ENCODE measurements at places on chromosomes 6 and 20. TPM values are rescaled to one million over a fixed set of nuclear protein-coding genes. Genes with fewer than 3 reads are reported as not detected.

The SAPCD1 gene
- not detected for total RNA-seq

The CNR1 gene
- total RNA-seq = 4.4 TPM

The SYNGAP1 gene
- total RNA-seq = 7.4 TPM

The MAFB gene
- total RNA-seq = 1.5 TPM

The CGAS gene
- 10.0 TPM for total RNA-seq

The HS3ST5 gene
- total RNA-seq = not detected

The BPIFB1 gene
- total RNA-seq = not detected

The SMOC2 gene
- not detected for total RNA-seq

The MCM9 gene
- total RNA-seq = 15.3 TPM

The TCP11 gene
- total RNA-seq = not detected

The TSPO2 gene
- total RNA-seq = not detected

The PNPLA1 gene
- total RNA-seq = not detected

The HLA-DOA gene
- total RNA-seq = 0.46 TPM

The PXT1 gene
- 0.31 TPM for total RNA-seq

The SIRPB1 gene
- 2.5 TPM for total RNA-seq

Measured in melanocyte of skin (primary cell).